Esophagus muscularis mucosa (tissue), 4 donors: ENCODE measurements at places on chromosomes 4 and X.

GRCh38 chr4:178633263-178633662 lies 1191.0 kb upstream of the AGA start:
- DNase-seq: no peak

GRCh38 chr4:8675906-8676305 lies 83.3 kb downstream of the CPZ start:
- no peak for DNase-seq

- no peak for DNase-seq
These were observed 76.5 kb downstream of the STIM2 start for GRCh38 chr4:26937139-26937538.

GRCh38 chr4:15420642-15421041 lies 7.2 kb upstream of the C1QTNF7 start:
- no peak for DNase-seq

DNA sequence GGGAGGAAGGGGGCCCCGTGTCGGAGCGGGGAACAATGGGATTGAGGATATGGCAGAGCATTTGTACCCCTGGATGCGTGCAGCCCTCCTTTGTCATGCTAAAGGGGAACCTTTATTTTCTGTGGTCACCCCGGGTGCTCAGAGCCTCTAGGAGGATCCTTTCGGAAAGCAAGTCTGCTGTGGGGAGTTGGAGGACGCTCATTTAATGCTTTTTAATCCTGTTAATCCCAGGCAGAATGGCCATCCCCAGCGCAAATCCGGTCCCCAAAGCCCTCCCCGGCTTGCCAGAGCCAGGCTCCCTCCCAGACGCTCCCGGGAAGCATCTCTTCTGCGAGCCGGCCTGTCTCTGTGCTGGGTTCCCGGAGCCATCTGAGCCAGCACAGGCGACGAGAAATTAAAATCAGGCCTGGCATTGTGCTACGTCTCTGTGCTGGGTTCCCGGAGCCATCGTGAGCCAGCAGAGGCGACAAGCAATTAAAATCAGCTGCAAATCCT lies 113.2 kb upstream of the PPP2R3B start:
- DNase-seq: no peak

DNA sequence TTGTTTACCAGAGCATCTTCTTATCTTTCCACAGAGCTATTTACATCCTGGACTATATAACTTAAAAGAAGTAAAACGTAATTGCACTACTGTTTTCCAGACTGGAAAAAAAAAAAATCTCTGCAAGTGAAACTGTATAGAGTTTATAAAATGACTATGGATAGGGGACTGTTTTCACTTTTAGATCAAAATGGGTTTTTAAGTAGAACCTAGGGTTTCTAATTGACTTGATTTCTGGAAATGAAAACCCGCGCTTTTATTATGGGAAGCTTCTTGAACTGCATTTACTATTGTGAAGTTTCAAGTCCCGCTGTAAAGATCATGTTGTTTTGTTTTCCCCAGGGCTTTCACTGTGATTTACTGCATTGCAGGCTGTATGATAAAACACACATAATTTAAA lies 162.7 kb downstream of the STIM2 start:
- DNase-seq: no peak

GRCh38 chr4:145480257-145480656 lies 1.4 kb upstream of the SMAD1 start:
- DNase-seq: no peak

GRCh38 chr4:121155893-121156292 lies 8.2 kb downstream of the TNIP3 start:
- DNase-seq: no peak

DNA sequence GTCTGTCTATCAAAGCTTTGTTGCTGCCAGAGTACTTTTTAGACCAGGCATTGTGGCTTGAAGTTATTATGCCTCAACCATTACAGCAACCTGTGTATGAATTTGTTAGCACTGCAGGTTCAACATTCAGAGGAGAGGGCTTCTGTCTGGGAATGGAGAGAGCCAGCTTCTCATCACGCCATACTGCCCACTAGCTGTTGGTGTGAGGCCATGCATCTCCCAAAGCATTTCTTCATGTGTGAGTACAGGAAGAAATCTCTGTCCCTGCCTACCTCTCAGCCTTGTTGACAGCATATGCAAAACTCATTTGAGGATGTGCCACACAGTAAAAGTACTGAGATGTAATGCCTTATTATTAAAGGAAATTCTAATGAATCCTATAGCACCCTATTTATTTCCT lies 76.9 kb upstream of the PPARGC1A start:
- no peak for DNase-seq

GRCh38 chr4:7960790-7961655 lies 21.4 kb upstream of the AFAP1 start:
- peak; percentile 96 for DNase-seq

DNA sequence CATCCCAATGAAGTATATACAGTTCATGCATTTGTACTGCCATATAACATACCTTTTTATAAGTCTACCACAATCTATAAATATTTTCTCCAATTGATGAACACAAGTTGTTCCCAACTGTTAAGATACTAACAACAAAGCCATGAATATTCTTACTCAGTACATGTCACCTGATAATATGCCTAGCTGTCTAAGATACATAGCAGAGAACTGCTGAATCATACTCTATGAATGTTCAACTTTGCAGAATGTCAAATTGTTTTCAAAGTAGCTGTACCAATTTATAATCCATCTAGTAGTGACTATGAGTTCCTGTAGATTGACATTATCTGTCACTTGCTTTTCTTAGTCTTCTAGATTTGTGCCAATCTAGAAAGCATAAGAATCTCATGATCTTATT lies 84.9 kb downstream of the RAB28 start:
- no peak for DNase-seq

DNA sequence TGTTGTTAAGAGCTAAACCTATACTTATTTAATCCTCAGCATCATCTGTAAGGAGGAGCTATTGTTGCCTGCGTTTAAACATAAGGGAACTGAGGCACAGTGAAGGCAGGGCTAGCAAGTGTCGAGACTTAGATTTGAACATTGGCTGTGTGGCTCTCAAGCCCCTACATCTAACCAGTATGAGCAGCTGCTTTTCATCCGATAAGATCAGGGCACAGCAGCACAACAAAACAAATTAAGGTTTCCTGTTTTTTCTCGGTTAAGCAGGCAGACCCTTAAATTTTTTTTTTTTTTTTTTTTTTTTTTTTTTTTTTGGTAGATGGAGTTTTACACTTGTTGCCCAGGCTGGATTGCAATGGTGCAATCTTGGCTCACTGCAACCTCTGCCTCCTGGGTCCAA lies 35.6 kb downstream of the RAB40A start:
- no peak for DNase-seq

GRCh38 chr4:164512124-164512523 lies 241.8 kb upstream of the SMIM31 start:
- DNase-seq: no peak

DNA sequence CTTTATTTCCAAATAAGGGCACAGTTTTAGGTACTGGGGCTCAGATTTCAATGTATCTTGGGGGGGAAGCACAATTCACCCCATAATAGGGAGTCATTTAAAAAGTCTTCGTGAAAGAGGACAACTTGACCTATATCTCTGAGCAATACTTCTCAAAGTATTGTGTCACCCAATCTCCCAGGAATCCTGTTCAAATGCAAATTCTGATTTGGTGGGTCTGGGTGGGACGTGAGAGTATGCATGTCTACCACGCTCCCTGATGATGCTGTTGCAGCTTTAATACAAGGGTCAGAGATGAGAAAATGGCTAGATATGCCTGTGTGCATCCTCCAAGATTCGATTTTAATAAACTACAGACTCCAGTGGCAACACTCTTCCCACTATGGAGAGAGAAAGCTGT lies 514.8 kb downstream of the BCOR start:
- DNase-seq: no peak

GRCh38 chrX:111348429-111348828 lies 63.6 kb downstream of the DCX start:
- DNase-seq: no peak

- DNase-seq: no peak
These were observed 39.5 kb downstream of the HOPX start for GRCh38 chr4:56641494-56642051.

GRCh38 chr4:2806390-2807355 lies 13.8 kb downstream of the SH3BP2 start:
- no peak for DNase-seq

GRCh38 chr4:162878096-162878495 lies 288.6 kb downstream of the NAF1 start:
- DNase-seq: no peak

DNA sequence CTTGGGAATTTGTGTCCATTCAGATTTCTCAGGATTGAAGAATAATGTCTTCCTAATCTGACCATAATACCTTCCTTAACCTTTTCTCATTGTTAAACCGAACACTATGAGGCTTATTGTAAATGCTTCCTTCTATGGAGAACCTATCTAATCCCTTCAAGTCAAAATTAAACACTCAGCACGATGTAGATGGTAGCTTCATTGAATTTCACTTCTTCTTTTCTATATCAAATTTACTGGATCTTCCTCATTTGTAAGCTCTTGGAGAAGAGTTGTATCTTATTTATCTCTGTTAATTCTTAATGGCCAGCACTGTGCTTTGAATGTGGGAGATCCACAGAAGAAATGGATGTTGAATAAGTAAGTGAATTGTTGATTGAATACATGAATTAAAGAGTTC lies 109.0 kb upstream of the RAPGEF2 start:
- DNase-seq: no peak

- no peak for DNase-seq
These were observed 5.2 kb downstream of the MFSD8 start for GRCh38 chr4:127959794-127960193.

DNA sequence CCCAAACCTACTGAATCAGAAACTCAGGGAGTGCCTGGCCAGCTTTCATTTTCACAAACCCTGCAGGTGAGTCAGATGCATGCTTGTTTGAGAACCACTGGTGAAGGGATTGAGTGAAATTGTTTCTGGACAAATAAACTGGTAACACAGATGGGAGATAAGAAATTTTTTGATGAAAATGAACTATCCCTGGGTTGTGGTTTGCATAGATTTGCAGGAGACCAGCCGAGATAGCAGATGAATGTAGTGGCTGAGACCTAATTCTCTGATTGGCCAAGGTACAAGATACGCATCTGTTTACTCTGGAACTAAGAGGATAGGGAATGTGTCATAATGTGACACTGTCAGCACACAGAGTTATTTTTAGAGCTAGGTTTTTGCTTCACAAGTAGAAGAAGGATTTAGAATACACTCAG lies 117.8 kb upstream of the NOCT start:
- DNase-seq: no peak

DNA sequence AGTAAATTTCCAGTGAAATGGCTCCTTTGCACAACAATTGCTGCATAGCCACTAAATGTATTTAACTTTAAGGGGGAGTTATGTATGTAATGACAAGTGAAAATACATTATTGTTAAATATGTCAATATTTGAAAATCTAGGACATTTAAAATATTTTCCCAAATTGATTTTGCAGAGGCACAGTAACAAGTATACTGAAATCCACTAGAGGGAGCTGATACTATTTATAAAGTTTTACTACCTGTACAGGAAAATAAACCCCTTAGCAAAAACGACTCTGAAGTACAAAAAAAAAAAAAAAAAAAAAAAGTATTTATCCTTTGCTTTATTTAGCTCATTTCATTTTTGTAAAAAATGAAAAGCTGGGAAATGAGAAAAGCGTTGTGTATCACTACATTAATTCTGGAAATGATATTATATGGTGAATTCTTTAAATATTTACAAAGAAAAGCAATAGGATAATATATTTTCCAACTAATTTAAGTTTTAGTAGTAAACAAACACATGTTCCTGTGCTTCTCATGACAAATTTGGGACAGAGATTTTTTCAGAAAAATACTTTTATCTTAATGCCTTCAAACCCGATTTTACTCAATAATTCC lies 727.7 kb downstream of the DMD start:
- DNase-seq: no peak

DNA sequence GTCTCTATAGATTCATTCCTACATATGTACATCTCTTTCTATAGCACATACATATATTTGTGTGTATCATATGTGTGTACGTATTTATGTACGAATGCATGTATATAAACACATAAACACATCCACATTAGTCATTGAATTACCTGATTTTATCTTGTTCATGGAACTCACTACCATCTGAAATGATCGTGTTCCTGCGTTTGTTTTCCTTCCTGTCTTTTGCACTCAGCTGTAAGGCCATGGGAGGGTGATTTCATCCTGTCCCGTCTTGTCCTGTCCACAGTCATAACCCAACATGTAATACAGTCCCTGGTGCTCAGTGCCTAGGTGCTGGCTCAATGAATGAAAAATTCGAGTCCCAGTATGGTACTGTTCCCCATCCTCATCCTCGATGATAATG lies 191.8 kb upstream of the PSAPL1 start:
- no peak for DNase-seq

DNA sequence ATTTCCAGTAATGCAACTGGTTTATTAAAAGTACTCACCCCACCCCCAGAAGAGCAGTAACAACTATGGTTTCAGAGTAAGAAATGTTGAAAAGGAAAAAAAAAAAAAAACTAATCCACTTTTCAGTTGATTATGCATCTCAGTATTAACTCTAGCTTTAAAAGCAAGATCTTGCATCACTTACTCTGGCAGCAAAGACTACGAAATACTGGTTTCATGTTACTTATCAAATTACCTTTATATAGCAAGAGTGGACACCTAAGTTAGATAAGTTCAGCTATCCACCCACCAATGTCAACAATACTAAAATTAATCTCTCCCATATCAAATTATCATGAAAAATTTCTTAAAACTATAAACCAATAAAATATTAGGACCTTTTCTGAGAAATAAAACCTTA lies 105.0 kb downstream of the ABCB7 start:
- no peak for DNase-seq

DNA sequence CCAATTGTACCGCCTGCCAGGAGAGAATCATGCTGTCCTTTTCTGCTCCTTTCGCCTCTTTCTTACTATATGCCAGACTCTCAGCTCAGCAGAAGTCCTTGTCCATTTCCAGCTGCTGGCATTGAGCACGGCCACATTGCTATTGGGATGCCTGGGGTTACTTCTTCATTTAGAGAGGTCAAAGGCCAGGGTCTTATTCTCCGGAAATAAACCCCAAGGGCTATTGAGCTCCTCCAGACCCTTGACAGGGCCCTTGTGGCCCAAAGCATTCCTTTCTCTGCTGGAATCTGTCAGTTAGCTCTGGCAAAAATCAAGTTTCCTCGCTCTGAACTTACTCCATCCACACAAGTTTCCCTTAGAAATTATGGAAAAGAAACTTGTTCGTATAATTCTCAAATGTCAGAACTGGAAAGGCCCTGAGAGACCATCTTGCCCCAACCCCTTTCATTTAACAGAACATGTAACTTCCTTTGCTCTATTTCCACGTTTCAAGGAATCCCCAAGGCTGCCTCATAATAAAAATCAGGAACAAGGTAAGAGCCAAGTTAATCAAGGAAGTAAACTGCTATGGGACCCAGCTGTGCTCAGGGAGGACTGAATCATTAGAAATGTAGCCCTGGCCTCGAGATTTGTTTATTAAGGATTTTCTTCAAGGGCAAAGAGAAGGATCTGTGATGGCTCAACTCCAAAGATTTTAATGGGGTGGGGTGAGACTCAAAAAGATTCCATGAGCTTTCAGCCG lies 11.8 kb downstream of the AKAP4 start:
- no peak for DNase-seq
